ENCODE measurements at places on chromosomes 3 and 15. TPM values are rescaled to one million over a fixed set of nuclear protein-coding genes. Genes with fewer than 3 reads are reported as not detected.

Gene SLC35A5
- total RNA-seq: 47.2 TPM

Gene IL16
- not detected for total RNA-seq

Gene CACNA2D2
- total RNA-seq: not detected

Gene RAB6B
- under 0.01 TPM for total RNA-seq

Gene SUSD5
- total RNA-seq: 0.66 TPM

Gene UROC1
- total RNA-seq: not detected

Gene ZBTB47
- 26.0 TPM for total RNA-seq

Gene FBN1
- 721 TPM for total RNA-seq

Gene TRIP4
- total RNA-seq: 11.8 TPM

Gene ANKRD63
- total RNA-seq: not detected

Gene LMLN
- 11.7 TPM for total RNA-seq

Gene SHC4
- total RNA-seq: 4.0 TPM

Gene ST3GAL6
- total RNA-seq: 6.9 TPM

Gene GRM2
- total RNA-seq: not detected

Gene AMOTL2
- total RNA-seq: 87.1 TPM

Data from placental pericyte (primary cell).